Activated CD8-positive, alpha-beta memory T cell treated with anti-CD3 and anti-CD28 coated beads for 4 hours (primary cell): ENCODE measurements at places on chromosomes 4 and X.
A peak's percentile ranks its signal among the peaks of the same experiment; 100 is the strongest.

GRCh38 chr4:172982151-172982590 lies 186.4 kb upstream of the GALNT7 start:
- DNase-seq = no peak

- no peak for DNase-seq
These were observed 72.1 kb downstream of the PARM1 start for GRCh38 chr4:75004755-75005668.

DNA sequence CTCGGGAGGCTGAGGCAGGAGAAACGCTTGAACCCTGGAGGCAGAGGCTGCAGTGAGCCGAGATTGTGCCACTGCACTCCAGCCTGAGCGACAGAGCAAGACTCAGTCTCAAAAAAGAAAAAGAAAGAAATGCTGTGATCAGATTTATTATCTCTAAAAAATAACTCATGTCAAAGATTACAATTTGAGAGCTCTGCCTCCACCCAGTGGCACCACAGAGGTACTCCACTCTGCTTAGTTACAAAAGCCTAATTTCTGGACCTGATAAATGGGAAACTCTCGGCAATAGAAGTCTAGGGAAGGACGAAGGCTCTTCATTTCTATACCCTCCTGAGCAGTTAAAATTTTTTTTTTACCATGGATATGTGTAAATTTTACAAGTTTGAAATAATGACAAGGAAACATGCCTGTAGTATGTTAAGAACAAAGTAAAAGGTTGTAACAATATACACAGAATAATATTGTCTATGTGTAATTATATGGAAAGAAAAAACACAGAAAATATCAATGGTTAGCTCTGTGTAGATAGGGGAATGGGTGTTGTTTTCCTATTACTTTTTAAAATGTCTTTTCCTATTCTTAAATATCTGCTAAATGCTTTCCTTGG lies 149.8 kb downstream of the STIM2 start:
- DNase-seq = peak; percentile 27

- no peak for DNase-seq
These were observed 19.7 kb downstream of the ANTXR2 start for GRCh38 chr4:80053140-80053910.
